ENCODE measurements at places on chromosomes 4 and X.
A peak's percentile ranks its signal among the peaks of the same experiment; 100 is the strongest.

DNA sequence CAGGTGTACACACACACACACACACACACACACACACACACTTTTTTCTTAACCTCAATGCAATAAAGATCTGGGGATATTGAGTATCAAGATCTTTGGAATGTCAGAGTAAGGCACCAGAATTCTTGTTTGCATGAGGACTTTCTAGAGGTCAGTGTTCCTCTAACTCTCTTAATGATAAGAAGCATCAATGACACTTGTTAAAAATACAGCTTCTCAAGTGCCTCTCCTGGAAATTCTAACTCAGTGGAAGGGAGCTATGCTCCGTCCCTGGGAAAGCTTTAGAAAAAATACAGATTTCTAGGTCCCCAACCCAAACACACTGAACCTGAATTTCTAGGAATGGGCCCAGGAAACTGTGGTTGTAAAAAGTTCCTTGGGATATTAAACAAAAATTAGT lies 25.8 kb upstream of the HCCS start:
- DNase-seq: no peak

- no peak for DNase-seq
Observed at GRCh38 chr4:87388901-87389300, 2.1 kb downstream of the HSD17B11 start.

DNA sequence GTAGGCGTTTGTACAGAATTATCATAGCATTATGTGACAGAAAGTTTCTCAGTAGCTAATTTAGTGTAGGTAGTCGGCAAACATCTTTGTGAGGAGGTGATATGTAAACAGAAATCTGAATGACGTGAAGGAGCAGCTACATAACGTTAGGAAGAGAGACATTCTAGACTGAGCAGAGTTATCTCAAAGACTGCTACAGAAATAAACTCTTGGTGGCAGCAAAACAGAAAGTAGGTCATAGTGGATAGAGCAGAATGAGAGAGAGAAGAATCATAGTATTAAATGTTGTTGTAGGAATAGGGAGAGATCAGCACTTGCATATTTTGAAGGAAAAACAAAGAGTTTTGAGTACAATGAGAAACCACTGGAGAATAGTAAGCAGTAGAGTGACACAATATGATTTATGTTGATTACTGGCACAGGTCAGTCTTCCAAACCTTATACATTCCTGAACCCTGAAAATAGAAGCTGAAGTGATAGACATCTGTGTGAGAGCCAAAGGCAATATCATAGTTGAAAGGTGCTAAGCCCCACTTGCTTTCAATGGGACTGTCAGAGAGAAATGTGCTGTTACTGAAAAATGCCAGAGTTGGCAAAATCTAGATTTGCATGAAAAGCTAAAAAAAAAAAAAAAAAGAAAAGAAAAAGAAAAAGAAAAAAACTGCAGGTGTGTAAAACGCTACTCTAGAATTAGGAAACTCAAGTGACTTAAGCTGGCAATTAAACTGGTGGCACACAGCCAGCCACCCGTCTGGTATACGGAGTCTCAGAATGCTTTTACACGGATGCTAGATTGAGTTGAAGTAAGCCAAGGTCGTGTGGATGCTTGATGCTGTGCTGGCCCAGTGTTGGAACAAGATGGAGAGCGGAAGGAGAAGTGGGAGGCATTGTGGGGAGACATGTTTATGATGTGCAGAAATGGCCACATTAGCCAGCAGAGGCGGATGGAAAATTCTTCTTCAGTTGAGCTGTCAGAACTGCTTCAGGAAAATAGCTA lies 750.2 kb upstream of the HS3ST1 start:
- DNase-seq: no peak

DNA sequence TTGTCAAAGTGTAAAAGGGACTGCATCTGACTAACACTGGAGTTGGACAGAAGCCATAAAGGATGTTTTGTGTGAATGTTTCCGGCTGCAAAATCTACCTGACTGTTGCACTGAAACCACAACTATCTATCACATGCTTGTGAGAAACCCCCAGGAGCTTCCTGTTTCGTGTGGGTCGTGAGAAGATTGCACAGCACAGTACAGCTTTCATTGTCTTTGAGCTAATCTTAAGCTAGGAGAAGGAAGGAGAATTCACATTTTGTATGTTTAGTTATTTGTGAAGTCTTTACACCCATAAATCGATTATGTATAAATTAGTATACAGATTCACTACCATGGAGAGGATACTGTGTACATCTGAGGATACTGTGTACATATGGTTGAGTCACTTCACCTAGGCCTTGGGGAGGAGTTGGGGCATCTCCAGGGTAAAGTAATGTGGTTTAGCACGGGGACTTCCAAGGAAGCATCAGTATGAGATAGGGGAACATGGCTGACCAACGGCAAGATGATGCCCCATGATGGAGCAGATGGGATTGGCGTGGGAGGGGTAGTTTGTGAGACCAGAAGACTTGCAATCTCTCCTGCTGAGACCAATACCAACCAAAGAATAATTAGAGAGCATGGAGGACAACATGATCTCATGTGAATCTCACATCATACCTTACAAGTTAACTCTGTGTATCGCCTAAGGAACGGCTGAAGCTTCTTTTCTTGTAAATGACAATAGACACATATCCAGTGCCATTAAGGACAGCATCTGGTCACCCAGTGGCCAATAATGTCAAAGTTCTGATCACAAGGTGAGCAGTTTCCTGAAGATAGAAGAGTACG lies 43.1 kb upstream of the FAM9C start:
- peak; percentile 24 for DNase-seq

GRCh38 chrX:11532291-11533078 lies 133.2 kb downstream of the ARHGAP6 start:
- DNase-seq: no peak

GRCh38 chr4:185566425-185566824 lies 31.1 kb upstream of the PDLIM3 start:
- DNase-seq: no peak

- DNase-seq: peak; percentile 67
Observed at GRCh38 chrX:40175511-40176350, 78.0 kb upstream of the BCOR start.

DNA sequence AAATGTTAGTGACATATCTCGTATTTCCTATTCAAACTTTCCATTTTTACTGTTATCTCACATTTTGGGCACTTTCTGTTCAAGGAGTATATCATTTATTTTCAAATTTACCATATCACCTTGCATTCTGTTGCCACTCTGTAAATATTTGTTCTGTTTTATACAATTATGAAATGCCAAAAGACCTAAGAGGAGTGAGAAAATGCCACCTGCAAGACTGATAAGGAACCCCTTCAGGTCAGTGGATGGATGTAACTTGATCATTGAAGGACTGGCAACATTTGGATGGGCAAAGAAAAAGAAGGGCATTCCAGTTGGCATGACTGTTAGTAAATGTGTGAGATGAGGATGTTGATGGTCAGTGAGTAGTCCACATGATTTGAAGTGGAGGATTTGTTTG lies 79.1 kb downstream of the OTC start:
- no peak for DNase-seq

GRCh38 chr4:123104310-123105025 lies 182.1 kb upstream of the NUDT6 start:
- DNase-seq: no peak

DNA sequence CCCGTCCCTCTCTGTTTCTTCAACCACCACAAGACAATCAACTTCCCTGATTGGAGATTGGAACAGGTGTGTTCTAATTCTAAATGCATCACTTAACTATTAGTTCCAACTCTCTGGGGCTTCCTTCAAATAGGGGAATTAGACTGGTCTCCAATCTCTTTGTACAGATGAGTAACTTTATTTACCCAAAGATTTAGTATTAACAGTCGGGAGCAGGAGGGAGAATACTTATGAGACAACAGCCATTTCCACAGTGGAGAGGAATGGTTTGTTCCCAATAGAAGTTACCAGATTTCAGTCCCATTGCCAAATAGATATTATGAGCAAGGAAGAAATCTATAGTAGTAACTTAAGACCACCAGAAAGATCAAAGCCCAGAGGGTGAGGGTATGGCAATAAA lies 46.2 kb downstream of the CASK start:
- no peak for DNase-seq

GRCh38 chr4:48546336-48546735 lies 56.3 kb downstream of the ZAR1 start:
- DNase-seq: no peak

- DNase-seq: no peak
Observed at GRCh38 chr4:164847967-164848649, 28.9 kb upstream of the APELA start.

- no peak for DNase-seq
Observed at GRCh38 chrX:124282580-124282979, 49.9 kb upstream of the TEX13D start.

DNA sequence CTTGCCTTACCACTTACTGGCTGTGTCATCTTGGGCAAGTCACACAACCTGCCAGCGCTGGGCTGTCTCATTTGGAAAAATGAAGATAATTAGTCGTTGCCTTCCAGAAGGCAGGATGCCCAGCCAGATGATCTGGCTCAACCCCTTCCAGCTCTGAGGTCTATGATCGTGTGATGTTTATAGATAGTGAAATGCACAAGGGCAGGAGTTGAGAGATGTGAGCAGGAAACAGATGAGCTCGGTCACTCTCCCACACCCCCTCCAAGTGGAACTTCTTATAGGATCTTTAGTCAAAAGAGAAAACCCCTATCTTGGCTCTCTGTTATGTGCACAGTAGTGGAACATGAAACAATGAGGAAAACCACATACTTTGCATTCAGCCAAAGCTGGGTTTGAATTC lies 336.8 kb upstream of the PPARGC1A start:
- DNase-seq: no peak

GRCh38 chr4:184096561-184097240 lies 121.0 kb downstream of the ENPP6 start:
- DNase-seq: no peak

GRCh38 chr4:189376901-189377300 lies 563.8 kb upstream of the FRG1 start:
- no peak for DNase-seq

GRCh38 chr4:133402616-133403015 lies 253.5 kb downstream of the PCDH10 start:
- DNase-seq: no peak

DNA sequence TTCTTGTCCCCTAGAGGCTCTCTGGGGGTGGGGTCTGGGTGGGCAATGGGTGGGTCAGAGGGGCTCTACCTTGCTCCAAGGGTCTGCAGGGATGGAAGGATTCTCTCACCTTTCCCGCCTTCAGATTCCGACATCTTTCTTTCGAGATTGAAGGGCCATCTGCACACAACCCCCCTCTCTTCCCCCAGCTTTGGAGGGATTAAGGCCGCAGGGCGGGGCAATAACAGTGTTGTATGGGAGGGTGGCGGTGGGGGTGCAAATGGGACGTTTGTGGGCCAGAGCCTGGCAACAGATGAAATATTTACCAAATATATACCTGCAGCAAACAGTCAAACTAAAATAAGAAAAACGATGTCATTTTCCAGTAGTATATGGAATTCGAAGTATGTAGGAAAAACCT lies at the start of gene CACNA1F:
TSS of gene CACNA1F (minus strand) at position 165 of the 400 bp plus-strand sequence. CDS start at position 134, 31 bp downstream.
- DNase-seq: no peak

DNA sequence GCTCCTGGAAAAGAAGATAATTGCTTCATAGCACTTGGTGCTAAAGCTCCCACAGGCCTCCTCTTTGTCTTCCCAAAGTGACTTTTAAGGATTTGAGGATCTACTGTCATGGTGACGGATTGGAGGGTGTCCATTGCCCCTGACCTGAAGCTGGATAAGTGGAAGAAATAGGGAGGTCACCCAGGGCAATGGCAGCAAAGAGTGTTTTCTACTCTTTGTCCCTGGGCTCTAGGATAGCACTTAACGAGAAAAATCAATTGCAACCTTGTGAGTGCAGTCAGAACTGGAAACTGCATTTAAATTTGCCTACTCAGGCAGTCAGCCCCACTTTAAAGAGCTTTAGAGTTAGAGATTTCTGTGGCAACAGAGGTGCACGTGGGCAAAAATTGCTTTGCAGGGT lies 43.7 kb upstream of the XK start:
- no peak for DNase-seq

GRCh38 chrX:40090961-40091360 lies 6.8 kb downstream of the BCOR start:
- DNase-seq: no peak

DNA sequence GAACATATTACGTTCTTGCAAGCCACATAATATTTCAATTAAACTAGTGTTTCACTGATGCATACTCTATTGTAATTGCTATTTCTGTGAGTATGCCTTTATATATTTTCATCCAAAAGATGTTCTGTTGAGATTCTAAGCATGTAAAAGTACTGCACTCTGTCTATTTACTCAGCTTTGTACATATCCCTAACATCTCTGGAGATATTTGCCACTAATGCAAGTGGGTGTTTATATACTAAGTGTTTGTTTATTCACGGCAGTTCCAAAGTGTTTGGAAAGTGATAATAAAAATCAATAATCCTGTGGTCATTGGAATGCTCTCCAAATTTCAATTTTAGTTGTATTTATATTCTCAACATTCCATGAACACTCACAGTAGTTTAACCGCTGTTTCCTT lies 1989.0 kb downstream of the C4orf33 start:
- no peak for DNase-seq

DNA sequence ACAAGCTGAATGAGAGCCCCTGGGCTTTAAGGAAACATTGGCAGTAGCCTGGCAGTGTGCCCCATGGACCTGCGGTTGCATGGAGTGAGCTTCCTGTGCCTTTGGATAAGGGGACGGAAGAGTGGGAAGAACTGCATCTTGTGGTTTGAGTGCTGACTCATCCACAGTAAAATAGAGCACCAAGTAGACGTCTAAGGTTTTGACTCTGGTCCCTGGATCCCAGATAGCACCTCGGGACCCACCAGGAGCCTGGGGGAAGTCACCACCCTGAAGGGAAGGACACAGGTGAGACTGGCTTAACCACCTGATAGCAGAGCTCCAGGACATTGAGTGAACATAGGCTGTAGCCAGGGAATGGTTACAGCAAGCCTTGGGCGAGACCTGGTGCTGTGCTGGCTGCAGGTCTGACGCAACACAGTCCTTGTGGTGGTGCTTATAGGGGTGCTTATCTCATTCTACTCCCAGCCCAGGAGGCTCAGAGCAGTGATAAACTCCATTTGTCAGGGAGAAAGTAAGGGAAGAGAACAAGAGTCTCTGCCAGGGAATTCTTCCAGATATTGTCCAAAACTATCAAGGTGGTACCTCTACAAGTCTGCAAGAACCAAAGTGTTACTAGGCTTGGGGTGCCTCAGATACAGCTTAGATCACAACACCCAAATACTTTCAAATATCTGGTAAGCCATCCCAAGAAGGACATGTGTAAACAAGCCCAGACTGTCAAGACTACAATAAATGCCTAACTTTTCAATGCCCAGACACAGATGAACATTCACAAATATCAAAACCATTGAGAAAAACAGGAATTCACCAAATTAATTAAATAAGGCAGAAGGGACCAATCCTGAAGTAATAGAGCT lies 123.6 kb upstream of the TET2 start:
- DNase-seq: no peak

DNA sequence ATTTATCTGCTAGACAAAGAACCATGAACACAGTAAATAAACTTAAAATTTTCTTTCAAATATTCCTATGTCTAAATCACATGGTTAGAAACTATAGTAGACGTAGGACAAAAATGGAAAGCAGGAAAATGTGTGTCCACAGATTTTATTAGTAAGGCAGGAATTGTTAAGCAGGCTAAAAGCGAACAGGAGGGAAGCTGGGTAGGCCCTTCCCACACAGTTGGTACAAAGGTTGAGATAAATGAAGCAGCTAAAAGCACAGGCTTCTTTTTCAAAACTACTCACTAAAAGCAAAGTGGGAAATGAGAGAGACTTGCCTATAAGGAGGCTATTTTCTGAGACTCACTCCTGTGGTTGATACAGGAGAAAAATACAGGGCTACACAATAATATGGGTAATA lies 108.1 kb upstream of the PABPC4L start:
- DNase-seq: no peak
